IPS DF 6.9 (cell line): ENCODE measurements at places on chromosomes 1 and 21.

DNA sequence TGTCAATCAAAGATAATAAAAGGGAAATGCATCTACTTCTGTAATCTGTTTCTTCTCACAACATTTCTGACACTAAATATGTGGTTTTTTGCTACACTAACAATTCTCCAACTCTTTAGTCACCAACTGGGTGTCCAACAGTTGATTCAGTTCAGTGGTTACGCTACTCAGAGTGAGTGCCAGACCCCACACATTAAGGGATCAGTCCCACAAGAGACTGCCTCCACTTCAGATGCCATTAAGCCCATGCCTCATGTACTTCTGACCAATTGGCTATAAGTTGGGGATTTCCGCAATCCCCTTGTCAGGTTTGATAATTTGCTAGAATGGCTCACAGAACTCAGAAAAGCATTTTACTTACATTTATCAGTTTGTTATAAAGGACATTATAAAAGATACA, 28.4 kb downstream of the RNF2 start:
- no peak for DNase-seq

DNA sequence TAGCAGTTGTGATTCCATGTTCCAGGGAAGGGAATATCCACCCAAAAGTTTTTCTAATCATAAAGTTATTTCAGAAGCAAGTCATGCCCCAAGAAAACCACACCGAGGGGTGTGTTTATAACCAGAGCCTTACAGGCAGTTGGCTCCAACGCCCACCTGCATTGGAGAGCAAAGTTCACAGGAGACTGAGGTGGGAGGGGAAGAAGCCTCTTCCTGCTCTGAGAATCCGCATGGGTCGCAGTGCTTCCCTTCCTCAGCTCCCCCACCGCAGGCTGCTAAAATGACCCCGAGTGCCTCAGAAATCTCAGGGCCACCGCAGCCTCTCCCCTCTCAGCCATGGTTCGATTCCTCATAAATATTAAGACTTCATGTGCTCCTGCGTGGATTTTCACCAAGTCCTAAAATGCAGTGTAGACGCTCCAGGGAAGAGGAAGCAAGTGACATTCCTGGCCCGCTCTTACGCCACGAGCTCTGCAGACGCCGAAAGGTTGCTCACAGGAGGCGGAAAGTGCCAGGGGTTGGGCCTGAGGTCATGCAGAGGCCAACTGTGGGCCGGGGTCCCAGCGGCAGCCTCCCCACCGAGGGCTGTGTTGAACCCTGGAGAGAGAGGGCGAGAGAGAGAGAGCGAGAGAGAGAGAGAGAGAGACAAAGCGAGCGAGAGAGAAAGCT, 13.4 kb upstream of the SPSB1 start:
- no peak for DNase-seq

DNA sequence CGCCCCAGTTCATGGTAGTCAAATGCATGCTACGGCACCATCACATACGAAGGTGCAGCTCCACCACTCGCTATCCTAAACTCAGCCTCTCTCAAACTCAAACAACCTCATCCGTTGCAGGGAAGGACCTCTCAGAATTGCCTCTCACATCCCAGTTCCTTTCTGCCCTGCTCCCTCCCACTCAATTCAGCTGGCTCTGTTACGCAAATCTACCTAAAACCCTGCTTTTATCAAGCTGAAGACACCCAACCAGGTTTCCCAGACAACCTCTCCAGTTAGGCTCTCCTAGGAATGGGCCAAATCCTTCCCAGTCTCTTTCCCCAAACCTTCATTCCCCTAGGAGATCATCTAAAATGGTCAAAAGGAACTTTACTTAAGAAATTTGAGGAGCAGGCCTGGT, 62.9 kb downstream of the CLSTN1 start:
- DNase-seq, result peak; percentile 25

DNA sequence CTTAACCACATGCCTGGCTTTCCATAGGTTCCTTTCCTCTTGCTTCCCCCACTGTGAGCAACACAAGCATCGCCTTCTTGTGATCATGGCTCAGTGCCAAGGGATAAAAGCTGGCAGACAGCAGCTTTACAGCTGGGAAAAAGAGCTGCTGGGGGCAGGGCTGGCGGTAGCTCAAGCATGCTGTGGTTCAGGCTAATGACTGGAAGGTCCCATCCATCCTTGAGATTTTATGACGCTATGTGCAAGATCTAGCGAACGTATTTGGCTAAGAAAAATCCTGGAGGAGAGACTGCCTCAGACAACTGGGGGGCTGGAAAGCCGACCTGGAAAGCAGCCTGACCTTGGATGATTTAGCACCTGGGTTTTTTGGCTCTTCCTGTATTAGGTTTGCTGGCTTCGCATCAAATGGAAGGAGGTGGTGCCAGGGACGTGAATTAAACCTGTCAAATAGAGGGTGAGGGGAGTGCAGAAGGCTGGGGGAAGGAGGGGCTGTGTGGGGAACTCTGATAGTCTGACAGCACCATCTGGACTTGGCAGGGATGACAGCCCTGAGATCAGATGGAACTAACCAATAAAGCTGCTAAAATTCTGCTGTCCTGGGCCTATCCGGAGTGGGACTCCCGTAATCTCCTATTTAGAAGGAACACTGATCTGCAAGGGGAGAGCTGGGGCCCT, 34.8 kb downstream of the ZMYND12 start:
- no peak for DNase-seq

- no peak for DNase-seq
These were observed 941 bp upstream of the IFI16 start for GRCh38 chr1:159008744-159009188.

GRCh38 chr1:117652421-117652820, 46.6 kb downstream of the TENT5C start:
- DNase-seq, result no peak
